Liver (tissue), 10 donors: ENCODE measurements at places on chromosomes 2 and 18. TPM values are rescaled to one million over a fixed set of nuclear protein-coding genes. Genes with fewer than 3 reads are reported as not detected.
A peak's percentile ranks its signal among the peaks of the same experiment; 100 is the strongest.

Gene AGXT
- 1,307 TPM for polyA plus RNA-seq

Gene ZNF385B
- 3.0 TPM for polyA plus RNA-seq

Gene RAX
- not detected for polyA plus RNA-seq

Gene TLX2
- polyA plus RNA-seq: not detected

Gene CACNB4
- polyA plus RNA-seq: 0.08 TPM

DNA sequence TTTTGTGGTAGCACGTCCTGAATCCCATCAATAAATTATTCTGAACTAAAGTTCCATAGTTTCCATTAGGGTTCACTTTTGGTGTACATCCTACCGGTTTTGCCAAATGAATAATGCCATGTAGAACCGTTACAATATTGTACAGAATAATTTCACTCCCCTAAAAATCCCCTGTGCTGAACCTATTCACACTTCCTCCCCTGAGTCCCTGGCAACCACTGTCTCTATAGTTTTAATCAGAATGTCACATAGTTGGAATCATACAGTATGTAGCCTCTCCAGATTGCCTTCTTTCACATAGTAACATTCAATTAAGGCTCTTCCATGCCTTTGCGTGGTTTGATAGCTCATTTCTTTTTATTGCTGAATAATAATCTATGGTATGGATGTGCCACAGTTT is 9.6 kb upstream of the CASP8 start:
- H3K36me3 ChIP-seq: no peaks in the 10 kb centered on the region
- no peaks in the 10 kb centered on the region for H3K4me1 ChIP-seq
- H3K4me3 ChIP-seq: no peak overlapping the region
- H3K27ac ChIP-seq: no peak overlapping the region

- H3K27ac ChIP-seq: no peak overlapping the region
- DNase-seq: no peak
- H3K4me3 ChIP-seq: no peak overlapping the region
- H3K4me1 ChIP-seq: no peaks in the 10 kb centered on the region
- H3K27me3 ChIP-seq: no peaks in the 10 kb centered on the region
- H3K36me3 ChIP-seq: no peaks in the 10 kb centered on the region
Measured at GRCh38 chr2:58896638-58897037, 655.5 kb upstream of the FANCL start.

DNA sequence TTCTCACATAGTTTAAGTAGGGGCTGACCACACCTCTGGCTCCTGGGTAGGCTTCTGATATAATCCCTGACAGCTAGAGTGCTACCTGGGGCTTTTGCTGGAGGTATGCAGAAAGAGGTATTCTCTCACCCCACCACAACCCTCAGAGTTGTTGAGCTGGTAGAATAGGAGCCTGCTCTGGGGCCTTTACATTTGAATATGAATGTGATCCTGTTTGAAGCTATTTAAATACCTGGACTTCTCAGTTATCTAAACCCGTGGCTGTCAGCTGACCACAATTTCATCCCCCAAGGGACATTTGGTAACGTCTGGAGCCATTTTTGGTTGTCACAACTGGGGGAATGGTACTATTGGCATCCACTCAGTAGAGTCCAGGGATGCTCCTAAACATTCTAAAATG is 669.1 kb downstream of the SATB2 start:
- H3K36me3 ChIP-seq: no peaks in the 10 kb centered on the region
- no peak overlapping the region for H3K27ac ChIP-seq
- DNase-seq: no peak
- no peak overlapping the region for H3K4me3 ChIP-seq
- no peaks in the 10 kb centered on the region for H3K27me3 ChIP-seq
- H3K4me1 ChIP-seq: no peaks in the 10 kb centered on the region

DNA sequence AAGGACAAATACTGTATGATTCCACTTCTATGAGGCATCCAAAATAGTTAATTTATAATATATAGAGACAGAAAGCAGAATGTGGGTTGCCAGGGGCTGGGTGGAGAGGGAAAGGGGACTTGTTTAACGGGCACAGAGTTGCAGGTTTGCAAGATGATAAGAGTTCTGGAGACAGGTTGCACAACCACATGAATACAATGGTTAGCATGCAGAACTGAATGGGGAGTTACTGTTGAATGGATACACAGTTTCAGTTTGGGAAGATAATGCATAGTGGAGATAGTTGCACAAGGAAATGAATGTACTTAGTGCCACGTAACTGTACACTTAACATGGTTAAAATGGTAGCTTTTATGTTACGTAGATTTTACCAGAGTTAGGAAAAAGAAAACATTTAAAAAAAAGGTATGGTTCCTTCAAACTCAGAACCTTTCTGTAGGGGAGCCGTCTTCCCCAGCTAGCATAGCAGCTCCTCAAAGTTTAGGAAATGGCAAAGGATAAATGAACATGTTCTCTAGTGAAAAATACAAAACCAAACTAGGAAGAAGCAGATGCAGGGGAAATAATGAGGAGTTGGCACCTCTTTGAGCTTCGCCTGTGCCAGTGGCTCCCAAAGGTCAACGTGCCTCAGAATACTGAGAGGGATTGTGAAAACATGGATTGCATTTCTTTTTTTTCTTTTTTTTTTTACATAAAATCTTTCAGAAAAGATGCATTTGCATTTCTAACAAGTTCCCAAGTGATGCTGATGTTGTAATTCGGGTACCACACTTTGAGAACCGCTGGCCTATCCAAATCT is 95.2 kb downstream of the ZCCHC2 start:
- peaks cover 4% of the 10 kb centered on the region for H3K4me1 ChIP-seq
- no peak overlapping the region for H3K27ac ChIP-seq
- H3K4me3 ChIP-seq: no peak overlapping the region
- H3K27me3 ChIP-seq: no peaks in the 10 kb centered on the region
- no peaks in the 10 kb centered on the region for H3K36me3 ChIP-seq
- no peak for DNase-seq

DNA sequence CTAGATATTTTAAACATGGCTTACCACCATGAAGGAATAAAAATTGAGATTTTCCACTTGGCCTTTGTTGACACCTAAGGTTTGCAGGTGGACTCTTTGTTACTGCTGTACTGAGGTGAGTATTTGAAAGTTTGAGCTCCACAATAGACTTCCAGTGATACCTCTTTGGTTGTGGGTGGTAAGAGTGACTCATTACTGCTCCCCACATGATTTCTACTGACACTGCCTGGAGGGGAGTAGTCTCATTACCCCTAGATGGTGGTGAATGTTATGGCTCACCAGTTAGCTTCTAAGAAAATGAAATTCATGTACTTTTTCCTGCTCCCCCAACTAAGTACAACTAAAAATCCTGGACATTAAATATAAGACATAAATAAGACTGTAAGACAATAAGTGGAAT is 1183.1 kb upstream of the TMEFF2 start:
- H3K27ac ChIP-seq: no peak overlapping the region
- H3K27me3 ChIP-seq: no peaks in the 10 kb centered on the region
- no peaks in the 10 kb centered on the region for H3K36me3 ChIP-seq
- no peaks in the 10 kb centered on the region for H3K4me1 ChIP-seq
- DNase-seq: no peak

- H3K27ac ChIP-seq: no peak overlapping the region
- no peak overlapping the region for H3K4me3 ChIP-seq
- no peaks in the 10 kb centered on the region for H3K36me3 ChIP-seq
- no peak for DNase-seq
- no peaks in the 10 kb centered on the region for H3K27me3 ChIP-seq
Measured at GRCh38 chr2:207039225-207039624, 99.9 kb downstream of the CPO start.

DNA sequence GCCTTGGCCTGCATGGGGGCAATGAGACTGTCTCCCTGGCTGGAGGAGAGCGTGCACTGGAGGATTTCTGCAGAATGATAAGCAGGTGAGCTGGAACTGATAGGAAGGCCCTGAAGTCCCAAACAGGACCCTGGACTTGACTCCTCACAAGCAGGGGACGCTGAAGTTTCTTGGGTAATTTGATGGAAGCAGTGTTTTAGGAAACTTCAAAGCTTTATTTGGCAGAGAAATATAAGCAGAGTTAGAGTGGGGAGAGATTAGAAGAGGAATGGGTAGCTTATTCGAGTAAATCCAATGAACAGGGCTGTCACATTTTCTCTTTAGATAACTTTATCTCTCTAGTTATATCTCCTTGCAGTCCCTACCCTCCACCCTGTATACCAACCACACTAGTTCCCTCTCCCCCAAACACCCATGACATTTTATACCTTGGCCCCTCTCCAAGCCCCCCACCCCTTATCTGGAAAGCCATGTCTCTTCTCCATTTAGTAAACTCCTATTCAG is 73.6 kb upstream of the IGFBP5 start:
- no peaks in the 10 kb centered on the region for H3K27me3 ChIP-seq
- DNase-seq: peak; percentile 73
- no peaks in the 10 kb centered on the region for H3K4me1 ChIP-seq
- no peaks in the 10 kb centered on the region for H3K36me3 ChIP-seq
- H3K27ac ChIP-seq: no peak overlapping the region

GRCh38 chr2:47905386-47906156 is 727 bp downstream of the FBXO11 start:
- H3K4me3 ChIP-seq: peak overlapping the region; percentile 76
- peak; percentile 75 for DNase-seq
- no peaks in the 10 kb centered on the region for H3K36me3 ChIP-seq
- H3K4me1 ChIP-seq: no peaks in the 10 kb centered on the region
